ENCODE measurements at places on chromosomes 6 and 20.

DNA sequence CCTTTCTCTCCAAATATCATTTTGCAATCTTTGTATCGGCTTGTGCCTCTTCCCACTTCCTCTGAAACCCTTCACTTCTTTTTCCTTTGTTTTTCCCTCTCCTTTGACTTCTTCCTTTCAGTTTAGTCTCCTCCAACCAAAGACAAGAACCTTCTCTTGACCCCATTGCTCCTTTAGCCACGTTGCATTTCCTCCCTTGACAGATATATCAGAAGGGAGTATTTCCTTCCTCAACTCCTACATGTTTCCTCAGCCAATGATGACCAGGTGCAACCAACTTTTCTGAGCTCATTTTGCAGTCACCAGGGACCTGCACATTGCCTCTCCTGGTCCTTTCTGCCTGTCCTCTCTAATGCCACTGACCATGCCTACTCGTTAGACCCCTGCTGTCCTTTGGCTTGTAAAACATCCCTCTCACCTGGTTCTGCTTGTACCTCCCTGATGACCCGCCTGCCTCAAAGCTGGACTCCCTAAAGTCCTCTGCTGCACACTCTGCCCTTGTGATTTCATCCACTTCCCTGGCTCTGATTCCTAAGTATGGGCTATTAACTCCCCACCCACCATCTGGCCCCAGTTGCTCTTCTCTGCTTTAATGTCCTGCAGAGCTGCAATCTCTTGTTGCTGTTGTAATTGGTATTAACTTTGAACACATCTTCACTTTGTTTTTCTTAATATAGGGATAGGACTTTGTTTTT lies 27.4 kb downstream of the SLC22A16 start:
- DNase-seq = no peak

- no peak for DNase-seq
These were observed 19.8 kb downstream of the XRN2 start for GRCh38 chr20:21322921-21323331.

GRCh38 chr6:99885051-99885450 lies 109.0 kb downstream of the MCHR2 start:
- no peak for DNase-seq

- no peak for DNase-seq
These were observed 538 bp downstream of the TTLL9 start for GRCh38 chr20:31870726-31871617.

DNA sequence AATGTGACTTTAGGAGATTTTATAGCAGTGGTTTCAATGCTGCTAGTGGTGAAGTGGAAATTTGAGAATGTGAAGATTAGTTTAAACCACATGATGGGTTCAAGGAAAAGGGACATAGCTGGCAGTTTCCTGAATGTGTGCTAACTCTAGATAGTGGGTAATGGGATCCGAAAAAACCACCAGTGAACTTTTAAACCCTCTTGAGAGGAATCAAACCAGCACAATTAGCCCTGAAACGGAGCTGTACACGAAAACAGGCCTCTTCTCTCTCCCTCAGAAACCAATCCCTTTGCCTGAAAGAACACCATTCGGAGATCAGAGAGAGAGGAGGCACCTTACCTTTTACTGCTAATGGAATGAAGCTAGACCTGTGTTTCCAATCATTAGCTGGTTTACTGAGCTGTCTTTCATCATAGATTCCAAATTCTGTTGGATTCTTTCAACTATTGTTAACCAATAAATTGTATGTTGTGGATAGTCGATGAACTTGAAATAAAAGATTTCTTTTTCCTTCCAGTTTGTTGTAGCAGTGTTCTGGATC lies 103.9 kb downstream of the AIG1 start:
- DNase-seq = no peak

All from BJ (cell line).